Frontal cortex (tissue), 4 donors: ENCODE measurements at places on chromosomes 4 and X. TPM values are rescaled to one million over a fixed set of nuclear protein-coding genes. Genes with fewer than 3 reads are reported as not detected.

GRCh38 chr4:141429933-141430332, 206.4 kb upstream of the IL15 start:
- no peak for DNase-seq

DNA sequence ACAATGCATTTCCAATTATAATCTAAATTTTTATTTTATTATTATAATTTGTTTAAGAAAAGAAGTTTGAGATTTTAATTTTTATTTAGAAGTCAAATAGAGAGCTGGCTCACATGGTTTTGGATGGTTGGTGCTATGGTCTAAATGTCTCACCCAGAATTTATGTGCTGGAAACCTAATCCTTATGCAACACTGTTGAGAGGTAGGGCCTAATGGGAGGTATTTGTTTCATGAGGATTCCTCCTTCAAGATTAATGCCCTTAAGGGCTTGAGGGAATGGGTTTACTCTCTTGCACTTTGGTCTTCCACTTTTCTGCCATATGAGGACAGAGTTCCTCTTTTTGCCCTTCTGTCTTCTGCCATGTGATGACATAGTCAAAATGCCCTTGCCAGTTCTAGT, 960.5 kb upstream of the IGFBP7 start:
- no peak for DNase-seq

DNA sequence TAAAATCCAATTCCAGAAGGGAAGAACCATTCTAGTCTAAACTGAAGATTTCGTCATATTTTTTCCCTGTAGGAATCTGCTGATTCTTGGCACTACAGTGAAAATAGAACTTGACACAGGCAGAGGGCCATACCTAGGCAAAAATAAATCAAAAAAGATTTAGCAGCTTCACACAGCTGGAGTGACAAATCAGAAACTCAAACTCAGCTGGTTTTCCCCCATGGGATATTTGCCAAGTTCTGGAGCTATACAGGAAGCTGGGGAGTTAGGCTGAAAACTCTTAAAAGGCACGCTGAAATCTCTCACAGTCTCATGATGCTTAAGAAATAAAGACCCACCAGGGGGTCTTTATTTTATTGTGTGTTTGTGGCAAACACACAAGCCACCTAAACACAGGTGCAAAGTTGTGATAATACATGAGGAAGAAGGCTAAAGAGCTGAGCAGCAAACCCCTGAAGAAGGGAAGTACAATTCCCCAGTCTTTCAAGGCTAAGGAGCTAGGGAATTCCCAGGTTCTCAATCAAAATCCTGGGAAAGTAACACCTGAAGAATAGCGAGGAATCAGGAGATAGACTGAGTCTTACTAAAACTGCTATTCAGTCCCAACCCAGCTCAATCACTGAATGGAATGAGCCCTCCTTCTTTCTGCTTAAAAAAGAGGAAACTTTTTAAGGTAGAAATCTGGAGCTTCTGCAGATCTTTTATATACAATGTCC, 32.1 kb upstream of the BEND2 start:
- DNase-seq: no peak

GRCh38 chrX:121308276-121308805, 260.9 kb downstream of the GLUD2 start:
- peak; percentile 1 for DNase-seq

Gene MAP3K15
- total RNA-seq: 0.82 TPM
